ENCODE measurements at places on chromosomes 3 and 15.

DNA sequence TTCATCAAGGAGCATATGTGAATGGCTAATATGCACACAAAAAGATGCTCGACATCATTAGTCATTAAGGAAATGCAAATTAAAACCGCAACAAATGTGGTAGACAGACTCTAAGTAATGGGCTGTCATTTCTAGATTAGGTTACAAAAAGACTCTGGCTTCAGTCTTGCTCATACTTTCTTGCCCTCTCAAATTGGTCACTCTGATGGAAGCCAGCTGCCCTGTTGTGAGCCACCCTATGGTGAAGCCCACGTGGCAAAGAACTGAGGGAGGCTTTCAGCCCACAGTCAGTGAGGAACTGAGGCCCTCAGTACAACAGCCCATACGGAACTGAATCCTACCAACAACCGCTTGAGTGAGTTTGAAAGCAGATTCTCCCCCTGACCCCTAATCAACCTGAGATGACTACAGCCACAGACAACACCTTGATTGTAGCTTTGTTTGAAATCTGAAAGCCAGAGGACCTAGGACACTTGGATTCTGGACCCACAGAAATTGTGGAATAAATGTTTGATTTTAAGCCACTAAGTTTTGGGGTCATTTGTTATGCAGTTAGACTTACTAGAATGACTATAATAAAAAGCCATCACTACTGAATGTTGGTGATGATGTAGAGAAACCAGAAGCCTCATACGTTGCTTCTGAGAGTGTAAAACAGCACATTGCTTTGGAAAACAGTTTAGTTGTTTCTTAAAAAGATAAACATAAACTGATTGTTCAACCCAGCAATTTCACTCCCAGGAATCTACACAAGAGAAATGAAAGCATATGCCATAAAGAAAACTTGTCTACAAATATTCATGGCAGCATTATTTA is 45.7 kb downstream of the EHHADH start:
- DNase-seq, result no peak

- DNase-seq, result no peak
Measured at GRCh38 chr3:99134986-99135385, 233.5 kb upstream of the DCBLD2 start.

DNA sequence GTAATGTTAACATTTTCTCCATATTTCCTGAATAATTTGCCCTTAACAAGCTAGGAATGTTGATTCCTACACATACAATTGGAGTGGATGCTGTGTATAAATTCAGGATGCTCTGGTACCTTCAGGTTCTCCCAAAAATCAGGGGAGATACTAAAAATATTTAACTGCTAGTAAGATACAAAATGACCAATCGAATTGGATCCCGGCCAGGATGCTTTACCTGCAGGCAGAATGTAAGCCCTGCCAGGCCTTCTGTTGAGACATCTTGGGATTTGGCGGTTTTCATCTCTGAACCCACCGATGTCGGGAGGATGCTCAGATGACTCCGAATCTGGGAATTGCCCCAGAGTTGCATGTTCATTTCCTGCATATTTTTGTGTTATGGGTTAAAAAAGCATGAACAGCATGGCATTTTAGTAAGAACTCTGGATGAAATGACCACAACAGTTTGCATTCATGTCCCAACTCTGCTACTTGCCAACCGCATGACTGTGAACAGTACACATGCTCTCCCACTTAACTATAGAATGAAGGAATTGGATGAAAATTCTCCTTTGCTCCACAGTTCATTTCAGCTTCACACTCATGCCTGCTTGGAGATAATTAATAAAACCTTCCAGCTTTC is 241.4 kb upstream of the TBL1XR1 start:
- DNase-seq, result no peak

- DNase-seq, result no peak
Measured at GRCh38 chr3:119314821-119315220, 20.6 kb downstream of the ARHGAP31 start.

DNA sequence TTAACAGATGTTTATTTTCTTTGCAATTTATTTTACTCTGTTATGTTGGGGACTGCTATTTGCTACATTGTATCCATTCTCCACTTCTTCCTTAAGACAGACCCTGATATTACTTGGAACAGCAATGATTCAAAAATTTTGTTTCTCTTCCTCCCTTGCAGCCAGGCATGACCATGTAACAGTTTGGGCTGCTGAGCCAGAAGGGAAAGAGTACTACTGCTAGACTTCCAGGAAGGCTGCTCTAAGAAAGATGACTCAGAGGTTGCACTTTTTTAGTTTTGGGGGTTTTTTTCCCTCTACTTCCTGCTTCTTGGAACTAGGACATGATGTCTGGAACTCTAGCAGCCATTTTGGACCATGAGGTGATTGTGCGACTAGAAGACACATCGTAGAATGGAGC is 10.3 kb downstream of the PRR20G start:
- DNase-seq, result no peak

DNA sequence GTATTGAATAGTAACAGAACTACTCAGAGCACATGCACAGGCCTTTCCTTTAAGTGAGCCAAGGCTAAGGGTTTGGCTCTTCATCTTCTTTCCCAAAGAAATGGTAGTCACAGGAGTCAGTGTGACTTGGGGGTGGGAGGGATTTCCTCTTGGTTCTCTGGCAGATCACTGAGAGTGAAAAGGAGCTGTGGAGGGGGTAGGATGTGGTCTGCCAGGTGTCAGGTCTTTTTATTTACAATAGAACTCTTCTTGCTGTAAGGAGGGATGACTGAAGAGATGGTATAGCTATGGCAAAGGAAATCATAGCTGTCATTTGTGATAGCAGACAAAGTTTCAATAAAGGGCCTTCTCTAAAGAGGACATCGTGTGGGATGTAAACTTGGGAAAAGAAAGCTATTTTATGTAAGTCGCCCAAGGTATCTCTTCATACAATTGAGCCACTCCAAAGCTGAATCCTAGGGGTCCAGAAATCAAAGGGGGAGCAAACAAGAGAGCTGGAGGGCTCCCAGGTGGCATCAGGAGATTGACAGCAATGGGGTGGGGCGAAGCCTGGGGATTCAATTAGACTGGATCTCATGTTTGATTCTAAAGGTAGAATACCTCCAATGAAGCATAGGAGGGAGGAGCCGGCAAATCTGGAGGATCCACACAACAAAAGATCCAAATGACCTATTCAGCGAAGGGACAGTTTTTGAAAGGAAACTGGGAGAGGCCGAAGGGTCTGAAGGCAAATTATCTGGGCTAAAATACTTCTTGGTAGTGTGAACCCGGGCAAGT is 20.0 kb upstream of the CHD2 start:
- DNase-seq, result no peak

DNA sequence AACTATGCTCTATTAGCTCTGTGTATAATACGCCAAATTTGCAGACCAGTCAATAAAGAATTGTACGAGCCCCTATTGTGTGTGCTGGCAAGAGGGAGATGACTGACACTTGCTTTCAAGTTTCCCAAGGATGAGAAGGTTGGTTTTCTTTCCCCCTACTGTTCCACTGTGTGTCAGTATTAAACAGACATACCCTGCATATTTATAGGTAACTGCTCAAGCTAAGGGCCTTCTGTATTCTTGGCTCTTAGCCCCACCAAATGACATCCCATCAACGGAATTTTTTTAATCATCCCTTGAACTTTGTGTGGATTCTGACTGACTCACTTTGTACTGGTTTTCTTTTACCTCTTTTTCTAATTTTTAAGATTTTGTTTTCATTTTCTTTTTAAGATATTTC is 60.6 kb upstream of the GYG1 start:
- no peak for DNase-seq

DNA sequence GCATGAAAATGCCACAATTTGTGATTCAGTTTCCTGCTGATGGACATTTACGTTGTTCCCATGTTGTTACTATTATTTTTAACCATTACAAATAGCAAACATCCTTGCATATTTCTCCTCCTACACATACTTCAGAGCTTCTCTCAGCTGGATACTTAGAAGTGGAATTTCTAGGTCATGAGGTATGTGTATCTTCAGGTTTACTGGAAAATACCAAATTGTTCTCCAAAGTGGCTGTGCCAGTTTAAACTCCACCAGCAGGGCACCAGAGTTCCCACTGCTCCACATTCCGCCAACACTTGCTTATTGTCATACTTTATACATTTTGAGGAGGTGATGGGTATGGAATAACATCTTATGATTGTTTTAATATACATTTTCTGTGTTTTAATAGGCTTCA is 45.7 kb downstream of the PRR23E start:
- no peak for DNase-seq

DNA sequence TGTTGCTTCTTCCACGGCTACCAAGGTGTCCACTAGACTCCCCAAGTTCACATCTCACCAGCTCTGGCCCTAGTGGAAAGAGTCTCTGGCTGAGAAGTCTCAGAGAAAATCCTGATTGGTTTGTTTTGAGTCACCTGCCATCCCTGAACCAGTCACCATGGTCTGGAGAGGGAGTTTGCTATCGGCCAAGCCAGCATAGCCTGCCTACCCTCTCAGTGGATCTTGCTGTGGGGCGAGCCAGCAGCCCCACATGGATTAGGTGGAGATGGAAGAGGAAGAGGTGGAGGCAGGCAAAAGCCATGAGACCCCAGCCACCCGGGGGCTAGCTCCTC is 48.1 kb upstream of the FLNB start:
- no peak for DNase-seq

DNA sequence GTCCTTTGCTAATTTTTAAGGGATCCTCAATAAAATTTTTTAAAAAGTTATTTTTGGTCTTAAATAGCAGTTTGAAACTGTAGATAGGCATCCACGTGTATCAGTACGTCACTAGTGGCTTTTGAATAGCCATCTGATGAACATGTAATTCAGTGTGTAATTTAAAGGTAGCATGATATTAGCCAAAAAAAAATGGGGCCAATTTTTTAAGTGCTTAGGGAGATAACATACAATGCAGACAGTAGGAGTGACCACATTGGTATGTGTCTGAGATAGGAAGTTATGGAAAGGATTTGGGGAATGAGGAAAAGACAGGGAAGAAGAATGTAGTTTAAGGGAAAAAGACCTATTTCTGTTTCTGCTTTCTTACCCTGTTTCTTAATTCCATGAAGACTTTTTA is 2.5 kb downstream of the AP4E1 start:
- no peak for DNase-seq

- DNase-seq, result no peak
Measured at GRCh38 chr3:18420555-18420954, 4.6 kb downstream of the SATB1 start.

- DNase-seq, result no peak
Measured at GRCh38 chr3:50255251-50255615, 13.7 kb upstream of the SEMA3B start.

All from stimulated activated CD8-positive, alpha-beta memory T cell treated with anti-CD3 and anti-CD28 coated beads, Interleukin-4, amount 100 ng/mL, for 24 hours (primary cell).